ENCODE measurements at places on chromosomes 12 and 14.
A peak's percentile ranks its signal among the peaks of the same experiment; 100 is the strongest.

GRCh38 chr14:37610945-37611523 is 15.6 kb downstream of the TTC6 start:
- no peak for DNase-seq

DNA sequence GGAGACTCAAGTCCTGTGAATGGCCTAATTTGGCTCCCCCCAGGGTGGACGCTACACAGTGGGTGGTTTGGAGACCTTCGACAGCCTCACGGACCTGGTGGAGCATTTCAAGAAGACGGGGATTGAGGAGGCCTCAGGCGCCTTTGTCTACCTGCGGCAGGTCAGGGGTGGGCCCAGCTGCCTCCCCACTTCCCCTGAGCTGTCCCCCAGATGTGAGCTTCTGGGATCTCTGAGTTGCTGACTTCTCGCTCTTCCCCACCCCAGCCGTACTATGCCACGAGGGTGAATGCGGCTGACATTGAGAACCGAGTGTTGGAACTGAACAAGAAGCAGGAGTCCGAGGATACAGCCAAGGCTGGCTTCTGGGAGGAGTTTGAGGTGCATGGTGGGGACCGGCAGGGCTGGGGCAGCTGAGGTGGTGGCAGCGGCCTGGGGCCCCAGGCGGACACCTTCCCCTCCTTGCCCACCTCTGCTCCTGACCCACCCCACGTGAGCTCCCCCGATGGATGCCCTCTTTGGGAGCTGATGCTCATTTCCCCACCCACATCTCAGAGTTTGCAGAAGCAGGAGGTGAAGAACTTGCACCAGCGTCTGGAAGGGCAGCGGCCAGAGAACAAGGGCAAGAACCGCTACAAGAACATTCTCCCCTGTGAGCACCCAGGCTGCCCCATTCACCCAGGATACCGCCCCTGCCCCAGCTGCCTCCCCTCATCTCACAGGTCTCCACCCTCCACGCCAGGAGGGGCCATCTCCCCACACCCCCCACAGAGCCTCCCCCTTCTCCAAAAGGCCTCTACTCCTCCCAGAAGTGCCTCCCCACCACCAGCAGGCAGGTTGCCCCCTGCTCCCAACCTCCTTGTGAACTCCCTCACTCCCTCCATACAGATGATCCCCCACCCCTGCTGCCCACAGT is 4.2 kb downstream of the PTPN6 start:
- DNase-seq = no peak

DNA sequence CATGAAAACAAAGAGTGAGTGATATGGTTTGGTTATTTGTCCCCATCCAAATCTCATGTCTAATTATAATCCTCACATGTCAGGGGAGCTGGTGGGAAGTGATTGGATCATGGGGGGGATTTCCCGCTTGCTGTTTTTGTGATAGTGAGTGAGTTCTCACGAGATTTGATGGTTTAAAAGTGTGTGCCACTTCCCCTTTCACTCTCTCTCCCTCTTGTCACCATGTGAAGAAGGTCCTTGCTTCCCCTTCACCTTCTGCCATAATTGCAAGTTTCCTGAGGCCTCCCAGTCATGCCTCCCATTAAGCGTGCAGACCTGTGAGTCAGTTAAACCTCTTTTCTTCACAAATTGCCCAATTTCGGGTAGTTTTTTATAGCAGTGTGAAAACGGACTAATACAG is 2.1 kb upstream of the ATXN7L3B start:
- no peak for DNase-seq

- no peak for DNase-seq
These were observed 5.1 kb upstream of the SSTR1 start for GRCh38 chr14:38202444-38203191.

GRCh38 chr14:95480887-95481226 is 35.6 kb downstream of the SYNE3 start:
- no peak for DNase-seq

- DNase-seq = peak; percentile 16
These were observed 59.5 kb downstream of the GALNT4 start for GRCh38 chr12:89464974-89465592.

GRCh38 chr12:34186492-34186891 is 164.2 kb downstream of the ALG10 start:
- DNase-seq = no peak

GRCh38 chr12:21607701-21608100 is 3.1 kb upstream of the GYS2 start:
- peak; percentile 65 for DNase-seq

- no peak for DNase-seq
These were observed 180.9 kb upstream of the RTL1 start for GRCh38 chr14:101084436-101084826.

All from fibroblast of pulmonary artery (primary cell).